SIG-M5 (cell line): ENCODE measurements at places on chromosomes 4 and X.
A peak's percentile ranks its signal among the peaks of the same experiment; 100 is the strongest.

GRCh38 chrX:101257448-101258258, 33.5 kb downstream of the TAF7L start:
- no peak for DNase-seq

DNA sequence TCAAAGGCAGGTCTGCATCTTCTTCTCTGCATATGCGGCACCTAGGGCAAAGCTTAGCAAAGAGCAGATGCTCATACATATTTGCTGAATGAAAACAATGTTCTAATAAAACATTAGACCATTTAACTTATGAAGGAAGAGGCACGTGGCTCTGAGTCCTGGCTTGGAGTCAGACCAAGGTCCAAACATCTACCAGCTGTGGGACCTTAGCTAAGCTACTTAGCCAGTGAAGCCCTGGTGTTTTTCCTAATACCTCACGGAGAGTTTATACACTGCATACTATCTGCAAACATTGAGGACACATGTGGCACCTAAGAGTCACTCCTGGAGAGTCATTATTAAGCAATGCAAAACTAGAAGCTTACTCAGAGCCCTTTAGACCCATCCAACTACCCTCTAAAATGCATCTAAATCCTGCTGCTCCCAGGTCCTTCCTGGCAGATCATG, 9.0 kb downstream of the PDGFC start:
- DNase-seq, result no peak

DNA sequence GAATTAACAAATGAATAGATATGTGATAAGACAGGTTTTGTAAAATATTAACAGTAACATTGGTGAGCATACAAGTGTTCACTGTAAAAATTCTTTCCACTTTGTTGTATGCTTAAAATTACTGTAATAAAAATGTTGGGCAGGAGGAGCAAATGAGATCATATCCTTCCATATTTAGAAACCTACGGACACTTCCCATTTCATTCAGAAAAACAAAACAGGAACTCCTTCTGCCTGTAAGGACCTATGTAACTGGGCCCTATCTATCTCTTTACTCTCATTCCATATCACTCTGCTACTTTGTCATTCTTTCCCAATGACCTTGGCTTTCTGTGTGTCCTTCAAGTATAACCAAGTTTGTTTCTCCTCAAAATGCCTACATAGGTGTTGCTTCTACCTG, 53.7 kb upstream of the SLC39A8 start:
- peak; percentile 2 for DNase-seq

- no peak for DNase-seq
Observed at GRCh38 chr4:32172761-32173160, 1452.6 kb downstream of the PCDH7 start.

- no peak for DNase-seq
Observed at GRCh38 chr4:107747748-107748486, 27.9 kb upstream of the PAPSS1 start.

GRCh38 chr4:120207021-120207420, 140.4 kb upstream of the MAD2L1 start:
- DNase-seq, result no peak

- DNase-seq, result no peak
Observed at GRCh38 chr4:11069083-11069482, 359.6 kb downstream of the HS3ST1 start.

DNA sequence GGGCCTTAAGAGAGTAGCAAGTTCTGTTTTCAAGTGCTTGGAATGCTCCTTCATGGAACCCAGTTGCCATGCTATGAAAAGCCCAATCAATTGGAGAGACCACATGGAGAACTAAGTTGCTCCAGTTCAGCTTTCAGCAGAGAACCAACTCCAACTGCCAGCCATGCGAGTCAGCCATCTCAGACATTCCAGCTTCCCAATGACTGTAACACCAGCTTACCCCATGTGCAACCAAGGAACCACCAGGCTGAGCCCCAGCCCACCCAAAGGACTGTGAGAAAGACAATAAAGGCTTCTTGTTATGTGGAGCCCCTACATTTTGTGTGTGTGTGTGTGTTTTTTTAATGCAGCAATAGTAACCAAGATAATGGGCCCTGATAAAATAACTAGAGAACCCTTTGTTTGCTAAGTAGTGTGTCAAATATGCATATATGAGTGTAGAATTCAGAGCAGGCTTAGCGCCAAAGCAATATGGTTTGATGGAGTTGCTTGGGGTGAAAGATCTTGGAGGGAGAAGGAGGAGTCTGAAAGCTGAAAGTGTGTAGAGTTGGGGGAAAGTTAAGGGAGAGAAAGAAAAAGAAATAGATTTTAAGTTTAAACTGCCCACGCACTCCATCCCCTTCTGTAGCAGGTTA, 35.0 kb upstream of the CCKAR start:
- no peak for DNase-seq

DNA sequence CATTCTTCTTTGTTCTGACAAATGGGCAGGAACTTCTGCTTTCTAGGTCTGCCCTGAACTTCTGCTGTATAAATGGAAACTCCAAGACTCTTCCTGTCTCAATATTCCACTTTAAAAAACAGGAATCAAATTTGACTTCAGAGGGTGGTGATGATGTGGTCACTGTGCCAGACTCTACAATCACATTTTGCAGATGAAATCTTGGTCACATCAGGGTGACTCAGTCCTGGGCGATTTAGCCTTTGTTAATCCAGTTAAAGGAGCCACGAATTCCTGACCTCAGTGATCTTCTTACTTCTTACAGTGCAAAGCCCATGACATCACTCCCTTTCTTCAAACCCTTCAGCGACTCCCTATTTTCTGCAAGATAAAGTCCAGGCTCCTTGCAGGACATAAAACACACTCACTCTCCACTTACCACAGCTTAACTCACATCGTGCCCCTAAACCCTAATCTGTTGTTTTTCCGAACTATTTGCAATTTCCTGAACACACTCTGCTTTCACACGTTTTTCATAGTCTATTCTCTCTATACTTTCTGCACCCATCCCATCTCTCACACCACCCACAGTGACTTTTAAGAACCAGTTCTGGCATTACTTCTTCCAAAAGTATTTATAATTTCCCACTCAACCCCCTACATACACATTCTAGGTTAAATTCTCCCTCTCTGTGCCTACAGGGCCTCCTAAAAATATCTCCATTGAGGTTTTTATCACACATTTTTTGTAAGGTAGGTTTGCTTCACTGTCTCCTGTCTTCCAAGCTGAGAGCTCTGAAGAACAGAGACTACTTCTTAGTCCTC, 11.1 kb downstream of the GASK1B start:
- DNase-seq, result no peak

DNA sequence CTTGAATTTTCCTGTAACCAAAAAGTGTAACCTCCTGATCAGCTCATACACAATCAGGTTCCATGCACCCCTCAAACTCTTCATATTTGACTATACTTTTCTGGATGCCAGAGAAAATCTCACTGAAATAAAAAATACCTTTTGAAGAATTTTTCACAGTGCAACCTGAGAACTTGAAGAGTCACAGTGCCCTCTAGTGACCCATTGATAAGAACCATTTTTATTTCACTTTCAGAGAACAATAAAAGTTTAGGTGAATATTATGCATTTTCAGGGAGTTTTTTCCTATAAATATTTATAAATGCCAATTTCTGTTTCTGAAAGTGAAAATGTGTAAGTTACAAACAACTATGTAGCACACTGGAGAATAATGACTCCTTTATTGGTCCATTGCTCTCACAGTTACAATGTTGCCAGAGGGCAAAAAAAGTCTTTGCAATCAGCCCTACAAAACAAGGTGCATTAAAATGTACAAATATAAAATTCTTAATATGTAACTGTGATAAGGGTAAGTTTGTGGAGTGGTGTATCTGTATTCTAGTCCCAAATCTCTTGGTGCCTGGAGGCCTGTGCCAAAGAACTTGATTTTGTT, 153.6 kb upstream of the INTU start:
- no peak for DNase-seq

DNA sequence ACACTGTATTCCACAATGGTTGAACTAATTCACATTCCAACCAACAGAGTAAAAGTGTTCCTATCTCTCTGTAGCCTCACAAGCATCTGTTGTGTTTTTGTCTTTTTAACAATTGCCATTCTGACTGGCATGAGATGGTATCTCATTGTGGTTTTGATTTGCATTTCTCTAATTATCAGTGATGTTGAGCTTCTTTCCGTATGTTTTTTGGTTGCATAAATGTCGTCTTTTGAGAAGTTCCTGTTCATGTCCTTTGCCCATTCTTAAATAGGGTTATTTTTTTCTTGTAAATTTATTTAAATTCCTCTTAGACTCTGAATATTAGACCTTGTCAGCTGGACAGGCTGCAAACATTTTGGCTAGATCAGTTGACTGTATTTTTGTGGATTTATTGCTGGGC, 78.2 kb downstream of the VSIG4 start:
- no peak for DNase-seq

DNA sequence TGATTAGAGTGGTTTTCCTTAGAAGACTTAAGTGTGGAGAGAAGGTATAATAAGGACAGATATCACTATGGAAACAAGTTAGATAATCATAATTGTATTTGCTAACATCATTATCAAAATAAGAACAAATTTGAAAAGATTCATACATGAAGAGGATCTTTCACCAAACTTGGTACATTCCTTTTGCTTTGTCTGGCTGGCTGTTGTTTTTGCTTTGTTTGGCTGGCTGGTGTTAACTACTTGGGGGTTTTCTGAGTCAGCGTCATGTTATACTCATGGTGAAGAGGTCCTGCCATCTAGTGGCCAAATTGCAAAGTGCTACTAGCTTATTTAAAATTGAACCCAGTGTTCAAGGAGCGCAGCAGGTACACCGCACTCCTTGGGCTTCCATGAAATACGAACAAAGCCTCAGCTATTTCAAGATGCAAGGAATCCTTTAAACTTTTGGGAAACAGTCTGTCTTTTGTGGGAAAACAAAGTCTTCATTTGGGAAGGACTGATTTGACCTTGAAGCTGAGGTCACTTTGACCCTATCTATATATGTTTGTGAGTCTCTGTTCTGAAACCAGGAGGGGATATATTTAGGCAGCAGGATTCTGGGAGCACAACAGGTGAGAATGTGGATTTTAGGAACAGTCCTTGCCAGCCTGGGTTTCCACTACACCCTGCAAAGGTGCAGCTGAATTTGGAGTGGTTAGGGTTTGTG, 129.7 kb downstream of the PLS3 start:
- DNase-seq, result no peak

GRCh38 chr4:77194989-77195388, 38.0 kb downstream of the CCNG2 start:
- no peak for DNase-seq

- DNase-seq, result no peak
Observed at GRCh38 chrX:130552444-130553073, 150.8 kb downstream of the RBMX2 start.

DNA sequence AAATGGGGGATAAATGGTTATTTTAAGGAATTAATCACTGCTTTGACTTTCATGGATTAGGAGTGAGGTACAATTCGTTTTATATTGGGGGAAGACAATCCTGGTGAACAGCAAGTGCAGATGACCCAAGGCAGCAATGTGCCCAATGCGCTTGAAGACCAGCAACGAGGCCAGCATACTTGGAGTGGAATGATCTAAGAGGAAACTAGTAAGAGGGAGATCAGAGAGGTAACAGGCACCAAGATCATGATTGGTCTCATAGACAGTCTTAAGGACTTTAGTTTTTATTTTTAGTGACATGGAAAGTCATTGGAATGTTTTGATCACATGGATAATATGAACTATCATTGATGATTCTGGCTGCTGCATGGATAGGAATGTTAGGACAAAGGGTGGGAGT, 90.6 kb downstream of the BMPR1B start:
- no peak for DNase-seq

DNA sequence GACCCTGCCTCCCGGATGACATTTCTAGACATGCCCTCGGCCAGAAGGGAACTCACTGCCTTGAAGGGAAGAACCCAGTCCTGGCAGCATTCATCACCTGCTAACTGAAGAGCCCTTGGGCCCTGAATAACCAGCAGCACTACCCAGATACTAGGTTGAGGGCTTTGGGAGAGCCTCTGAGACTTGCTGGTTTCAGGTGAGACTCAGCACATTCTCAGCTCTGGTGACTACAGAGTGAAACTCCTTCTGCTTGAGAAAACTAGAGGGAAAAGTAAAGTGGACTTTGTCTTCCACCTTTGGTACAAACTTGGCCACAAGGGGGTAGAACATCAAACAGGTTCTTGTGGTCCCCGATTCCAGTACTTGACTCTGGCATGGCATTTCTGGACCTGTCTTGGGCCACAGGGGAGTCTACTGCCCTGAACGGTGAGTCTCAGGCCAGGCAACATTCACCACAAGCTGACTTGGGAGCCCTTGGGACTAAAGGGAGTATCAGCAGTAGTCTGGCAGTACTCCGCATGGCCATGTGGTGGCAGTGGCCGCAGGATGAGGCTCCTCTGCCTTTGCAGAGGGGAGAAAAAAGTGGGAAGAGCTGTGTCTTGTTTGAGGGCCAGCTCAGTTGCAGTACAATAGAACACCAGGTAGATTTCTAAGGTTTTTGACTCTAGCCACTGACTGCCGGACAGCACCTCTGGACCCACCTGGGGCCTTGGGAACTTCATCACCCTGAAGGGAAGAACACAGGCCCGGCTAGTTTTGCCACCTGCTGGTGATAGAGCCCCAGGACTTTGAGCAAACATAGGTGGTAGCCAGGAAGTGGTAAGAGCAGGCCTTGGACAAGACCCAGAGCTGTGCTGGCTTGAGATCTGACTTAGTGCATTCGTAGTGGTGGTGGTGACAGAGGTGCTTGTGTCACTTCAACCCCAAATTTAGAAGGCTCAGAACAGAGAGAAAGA, 414.8 kb downstream of the OPHN1 start:
- DNase-seq, result no peak

DNA sequence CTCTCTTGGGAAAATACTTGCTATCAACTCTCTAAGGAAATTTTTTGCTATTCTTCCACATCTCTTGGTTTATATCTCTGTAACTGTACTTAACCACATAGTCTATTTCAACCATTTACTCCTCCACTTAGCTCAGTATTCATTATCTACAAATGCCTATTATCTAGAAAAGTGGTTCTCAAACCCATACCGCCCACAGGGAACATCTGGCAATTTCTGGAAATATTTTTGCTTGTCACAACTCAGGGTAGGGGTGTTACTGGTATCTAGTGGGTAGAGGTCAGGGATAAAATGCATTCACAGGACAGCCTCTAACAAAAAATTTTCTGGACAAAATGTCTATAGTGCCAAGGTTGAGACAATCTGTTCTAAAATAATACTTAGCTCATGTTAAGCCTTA, 14.4 kb downstream of the ATRX start:
- no peak for DNase-seq

DNA sequence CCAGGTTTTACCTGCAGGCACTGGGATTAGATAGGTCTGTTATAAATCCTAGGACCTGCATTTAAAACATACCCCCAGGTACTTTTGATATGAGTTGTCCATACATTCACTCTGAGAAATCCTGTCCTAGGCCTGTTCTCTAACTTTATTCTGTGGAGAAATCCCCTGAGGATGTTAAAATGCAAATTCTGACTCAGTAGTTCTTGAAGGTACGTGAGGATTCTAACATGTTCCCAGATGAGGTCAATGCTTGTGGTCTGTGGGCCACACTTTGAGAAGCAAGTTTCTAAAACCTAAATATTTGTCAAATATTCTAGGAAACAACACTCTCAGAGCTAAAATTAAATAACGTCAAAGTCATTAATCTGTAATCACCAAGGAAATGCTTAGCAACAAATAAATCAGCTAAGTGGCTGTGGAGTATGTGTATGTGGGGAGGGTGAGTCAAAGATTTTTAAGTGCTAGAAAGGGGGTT, 101.3 kb upstream of the MAGEB16 start:
- DNase-seq, result no peak
